ENCODE measurements at places on chromosomes 3 and 15. TPM values are rescaled to one million over a fixed set of nuclear protein-coding genes. Genes with fewer than 3 reads are reported as not detected.

DNA sequence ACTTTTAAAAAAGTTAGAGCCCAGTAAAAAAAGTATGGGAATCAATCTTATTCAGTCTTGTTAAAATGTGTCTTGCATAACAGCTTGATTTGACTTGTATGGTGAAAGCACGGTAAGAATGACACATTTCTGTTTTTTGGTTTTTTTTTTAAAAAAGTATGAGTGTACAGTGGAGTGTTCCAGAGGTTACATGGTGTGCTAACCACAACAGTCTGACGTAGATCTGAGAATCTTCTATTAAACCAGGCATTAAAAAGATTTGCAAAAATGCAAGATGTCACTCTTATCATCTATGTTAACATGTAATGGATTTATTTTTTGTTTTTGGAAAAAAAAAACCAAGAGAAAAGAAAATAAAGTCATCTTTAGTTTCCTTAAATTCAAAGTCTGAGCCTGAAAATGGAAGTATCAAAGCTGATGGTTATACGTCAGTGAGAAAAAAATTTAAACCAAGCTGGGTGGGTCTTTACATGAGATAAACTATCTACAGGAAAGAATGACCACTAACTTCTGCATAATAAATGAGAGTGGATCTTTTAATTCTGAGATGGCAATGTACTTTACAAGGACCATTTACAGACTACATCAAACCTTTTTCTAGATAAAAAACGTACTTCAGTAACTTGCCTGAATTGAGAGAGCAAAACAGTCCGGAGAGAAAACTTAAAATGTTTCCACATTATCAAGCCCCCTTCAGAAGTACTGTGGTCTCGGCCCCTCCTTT lies 1.6 kb downstream of the GABPB1 start:
- H3K36me3 ChIP-seq, result no peaks in the 10 kb centered on the region
- no peak for DNase-seq
- no peaks in the 10 kb centered on the region for H3K27me3 ChIP-seq
- peak overlapping the region; percentile 98 for H3K27ac ChIP-seq

NCEH1 gene
- 62.1 TPM for total RNA-seq

- DNase-seq, result no peak
- peaks cover 46% of the 10 kb centered on the region for H3K4me1 ChIP-seq
- H3K27me3 ChIP-seq, result no peaks in the 10 kb centered on the region
- no peak overlapping the region for H3K4me3 ChIP-seq
Measured at GRCh38 chr3:11612515-11613188, 31.1 kb downstream of the VGLL4 start.

NEK10 gene
- total RNA-seq, result 0.49 TPM

- H3K36me3 ChIP-seq, result no peaks in the 10 kb centered on the region
- peak overlapping the region; percentile 88 for H3K27ac ChIP-seq
- DNase-seq, result no peak
Measured at GRCh38 chr3:71061581-71061980, 521.9 kb downstream of the FOXP1 start.

- H3K4me1 ChIP-seq, result peaks cover 37% of the 10 kb centered on the region
- H3K36me3 ChIP-seq, result no peaks in the 10 kb centered on the region
- no peak overlapping the region for H3K4me3 ChIP-seq
- no peak for DNase-seq
Measured at GRCh38 chr3:171831936-171832335, 11.2 kb upstream of the TMEM212 start.

DNA sequence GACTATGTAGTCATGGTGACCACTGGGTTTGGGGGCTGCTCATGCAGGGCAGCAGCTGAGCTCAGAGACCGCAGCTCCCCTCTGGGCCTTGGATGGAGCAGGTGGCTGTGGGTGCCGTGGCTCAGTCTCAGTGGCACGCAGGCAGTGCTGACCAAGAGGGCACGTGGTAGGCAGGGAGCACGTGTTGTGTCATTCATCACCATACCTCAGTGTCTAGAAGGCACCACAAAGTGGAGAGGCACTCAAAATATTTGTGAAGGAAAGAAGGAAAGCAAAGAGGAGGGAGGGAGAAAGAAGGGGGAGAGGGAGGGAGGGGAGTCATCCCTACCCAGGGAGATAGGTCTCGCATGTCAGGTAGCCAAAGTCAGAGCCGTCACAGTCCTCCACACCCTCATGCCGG lies 26.1 kb downstream of the EAF1 start:
- no peaks in the 10 kb centered on the region for H3K4me1 ChIP-seq
- no peaks in the 10 kb centered on the region for H3K36me3 ChIP-seq
- H3K4me3 ChIP-seq, result no peak overlapping the region
- no peak for DNase-seq

FSD2 gene
- total RNA-seq, result not detected

- H3K27me3 ChIP-seq, result no peaks in the 10 kb centered on the region
- no peak for DNase-seq
Measured at GRCh38 chr3:195907684-195907933, 742 bp downstream of the TNK2 start.

Measured in upper lobe of right lung (tissue), 1 donor.